ENCODE measurements at places on chromosomes 11 and 22.

- DNase-seq: no peak
Observed at GRCh38 chr11:108524422-108524821, 26.2 kb upstream of the POGLUT3 start.

GRCh38 chr11:8262552-8263108 lies 1.0 kb downstream of the LMO1 start:
- no peak for DNase-seq

GRCh38 chr11:134942681-134943080 lies 530.6 kb upstream of the B3GAT1 start:
- DNase-seq: no peak

- DNase-seq: no peak
Observed at GRCh38 chr11:15519124-15519791, 404.5 kb downstream of the INSC start.
